ENCODE measurements at places on chromosomes 5 and 9.

DNA sequence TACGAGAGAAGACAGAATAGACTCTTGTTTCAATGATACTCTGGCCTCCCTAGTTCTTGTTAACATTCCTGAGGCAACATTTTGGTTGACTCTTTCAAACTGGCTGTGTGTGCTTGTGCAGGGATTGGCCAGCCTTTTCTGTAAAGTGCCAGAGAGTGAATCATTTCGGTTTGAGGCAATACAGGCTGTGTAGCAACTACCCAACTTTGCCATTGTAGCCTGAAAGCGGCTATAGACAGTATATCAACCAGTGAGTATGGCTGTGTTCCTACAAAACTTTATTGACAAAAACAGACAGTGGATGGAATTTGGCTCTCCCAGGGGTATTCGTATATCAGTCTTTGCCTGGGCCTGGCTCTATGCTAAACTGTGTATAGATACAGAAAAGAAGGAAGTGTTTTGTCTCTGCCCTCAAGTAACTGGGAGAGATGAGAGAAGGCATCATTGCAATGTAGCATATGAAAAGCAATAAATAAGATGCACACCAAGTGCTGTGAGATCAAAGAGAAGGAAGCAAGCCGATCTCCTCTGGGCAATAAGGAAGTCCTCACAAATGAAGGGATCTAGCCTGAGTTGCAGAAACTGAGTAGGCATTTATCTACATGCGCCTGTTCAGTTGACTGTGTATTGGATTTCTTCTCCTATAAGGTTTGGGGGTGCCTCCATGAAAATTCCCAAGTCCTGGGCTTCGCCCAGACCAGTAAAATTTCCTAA, 568.0 kb upstream of the KLF4 start:
- no peak for DNase-seq

GRCh38 chr5:112312295-112313275, 106.5 kb downstream of the EPB41L4A start:
- DNase-seq, result no peak

DNA sequence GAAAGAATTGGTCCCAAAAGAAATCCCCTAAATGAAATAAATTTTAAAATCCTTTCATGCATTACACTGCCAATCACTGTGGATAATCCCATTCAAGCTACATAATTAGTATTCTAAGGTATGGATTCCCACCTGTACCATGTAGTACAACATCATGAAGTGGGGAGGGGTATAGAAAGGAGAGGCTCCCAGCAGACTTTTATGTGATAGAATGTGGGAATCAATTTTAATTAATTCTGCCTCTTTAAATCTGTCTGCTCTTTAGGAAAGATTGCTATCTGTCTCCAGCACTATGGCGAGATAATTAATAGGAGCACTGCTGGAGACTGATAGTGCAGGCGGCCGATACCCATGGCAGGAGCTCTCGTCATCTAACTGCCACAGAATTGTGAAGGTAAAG, 95.4 kb downstream of the CDH12 start:
- no peak for DNase-seq

DNA sequence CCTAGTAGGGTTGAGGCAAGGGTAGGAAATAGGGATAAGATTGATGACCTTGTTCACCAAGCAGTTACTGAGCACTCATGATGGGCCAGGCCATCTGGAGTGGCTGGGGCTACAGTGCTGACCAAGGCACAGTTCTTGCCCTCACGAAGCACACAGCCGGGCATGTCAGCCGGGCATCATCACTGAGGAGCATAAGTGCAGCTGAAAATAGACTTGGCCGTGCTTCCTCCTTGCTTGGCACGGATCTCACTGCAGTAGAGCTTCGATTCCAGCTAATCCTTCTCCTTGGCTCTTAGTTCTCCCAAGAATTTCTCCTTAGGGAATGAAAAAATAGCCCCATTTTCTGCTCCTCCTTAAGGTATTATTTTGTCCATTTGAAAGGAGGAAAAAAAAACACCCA, 116.6 kb downstream of the NMUR2 start:
- no peak for DNase-seq

GRCh38 chr5:62403411-62404250, at the start of gene DIMT1:
Gene DIMT1, minus strand, starts transcription at chr5:62403905. Its CDS starts 133 bp downstream, at chr5:62403772.
- peak; percentile 87 for DNase-seq

DNA sequence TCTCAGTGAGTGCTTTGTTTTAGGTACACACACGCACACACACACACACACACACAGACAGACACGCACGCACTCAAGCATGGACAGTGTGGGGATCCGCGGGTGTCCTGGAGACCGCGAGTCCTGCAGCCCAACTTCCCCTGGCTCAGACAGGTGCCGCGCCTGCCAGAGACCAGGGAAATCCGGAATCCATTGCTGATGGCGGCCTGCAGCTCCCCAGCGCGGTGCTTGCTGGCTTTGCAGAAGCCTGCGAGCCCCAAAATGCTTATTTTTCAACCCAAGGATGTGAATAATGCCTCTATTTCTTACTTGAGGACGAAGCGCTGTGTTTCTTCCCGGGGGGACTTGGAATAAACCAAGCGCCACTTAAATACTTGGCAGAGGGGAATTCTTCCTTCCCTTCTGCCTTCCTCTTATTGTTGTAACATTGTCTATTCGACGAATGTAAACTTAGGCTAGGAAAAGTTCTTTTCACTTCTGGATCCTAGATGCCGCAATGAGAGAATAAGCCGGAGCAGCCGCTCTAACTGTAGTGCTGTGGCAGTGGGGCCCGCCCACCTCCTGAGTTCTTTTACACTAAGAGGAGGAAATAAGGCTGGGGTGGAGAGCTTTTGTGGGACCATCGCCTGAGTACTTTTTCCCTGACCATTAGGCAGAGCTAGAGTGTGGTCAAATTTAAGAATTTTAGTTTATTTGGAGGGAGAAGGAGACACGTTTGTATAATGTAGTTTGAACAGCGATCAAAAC, 802 bp downstream of the ITGA2 start:
- DNase-seq, result peak; percentile 9

- no peak for DNase-seq
Observed at GRCh38 chr9:126304971-126305320, 21.7 kb upstream of the MVB12B start.

DNA sequence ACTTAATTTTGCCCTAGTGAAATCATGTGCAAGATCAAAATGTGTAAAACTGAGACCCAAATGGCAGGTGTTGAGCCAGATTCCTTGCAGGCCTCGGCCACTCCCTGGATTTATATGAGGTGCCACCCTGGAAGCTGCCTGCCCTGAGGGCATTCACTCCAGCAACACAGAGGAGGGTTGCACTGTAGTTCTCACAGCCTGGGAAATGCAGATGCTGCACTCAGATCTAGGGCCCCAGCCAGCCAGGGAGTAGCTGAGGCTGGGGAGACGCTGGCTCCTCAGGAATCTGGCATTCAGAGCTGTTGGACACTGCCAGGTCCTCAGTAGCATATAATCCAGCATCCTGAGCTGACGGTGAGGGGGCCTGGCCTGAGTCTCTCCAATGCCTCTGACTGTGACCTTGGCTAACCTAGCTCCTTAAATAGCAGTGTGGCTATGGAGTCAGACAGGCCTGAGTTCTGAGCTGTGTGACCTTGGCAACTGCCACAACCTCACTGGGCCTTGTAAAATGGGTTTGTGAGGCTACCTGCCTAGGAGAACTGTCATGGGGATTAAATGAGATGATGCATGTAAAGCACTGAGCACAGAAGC, 8.7 kb downstream of the KCNMB1 start:
- no peak for DNase-seq

DNA sequence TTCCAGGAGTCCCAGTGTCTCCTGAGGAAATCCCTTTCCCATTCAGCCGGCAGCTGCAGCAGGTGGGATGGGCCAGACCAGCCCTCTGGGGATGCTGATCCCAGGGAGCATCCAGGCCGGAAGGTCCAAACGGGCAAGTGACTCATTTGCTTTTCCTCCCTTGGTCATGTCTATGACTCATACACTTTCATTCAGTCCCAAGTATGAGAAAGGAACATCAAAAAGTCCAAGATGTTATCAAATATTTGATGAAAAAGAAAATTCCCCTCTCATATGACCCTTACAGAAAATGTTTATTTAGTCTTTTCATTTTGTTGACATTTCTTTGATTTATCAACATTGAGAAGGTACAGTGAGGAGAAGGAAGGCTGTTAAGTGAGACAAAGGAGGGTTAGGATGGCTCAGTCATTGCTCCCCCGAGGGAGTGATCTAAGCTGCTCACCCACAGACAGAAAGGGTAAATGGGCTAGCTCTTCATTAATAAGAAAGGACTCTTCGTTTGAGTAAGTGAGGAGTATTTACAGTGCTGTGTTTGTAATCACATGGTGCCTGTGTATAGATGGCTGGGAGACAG, 117.6 kb upstream of the ANKRD55 start:
- DNase-seq, result no peak

DNA sequence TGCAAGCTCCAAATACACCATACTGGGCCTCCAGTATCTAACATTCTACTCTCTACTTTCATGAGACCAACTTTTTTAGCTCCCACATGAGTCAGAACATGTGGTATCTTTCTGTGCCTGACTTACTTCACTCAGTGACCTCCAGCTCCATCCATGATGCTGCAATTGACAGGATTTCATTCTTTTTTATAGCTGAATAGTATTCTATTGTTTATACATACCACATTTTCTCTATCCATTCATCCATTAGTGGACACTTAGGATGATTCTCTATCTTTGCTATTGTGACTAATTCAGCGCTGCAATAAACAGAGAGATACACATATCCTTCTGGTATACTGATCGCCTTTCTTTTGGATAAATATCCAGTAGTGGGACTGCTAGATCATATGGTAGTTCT, 68.5 kb downstream of the EPB41L4A start:
- DNase-seq, result no peak

DNA sequence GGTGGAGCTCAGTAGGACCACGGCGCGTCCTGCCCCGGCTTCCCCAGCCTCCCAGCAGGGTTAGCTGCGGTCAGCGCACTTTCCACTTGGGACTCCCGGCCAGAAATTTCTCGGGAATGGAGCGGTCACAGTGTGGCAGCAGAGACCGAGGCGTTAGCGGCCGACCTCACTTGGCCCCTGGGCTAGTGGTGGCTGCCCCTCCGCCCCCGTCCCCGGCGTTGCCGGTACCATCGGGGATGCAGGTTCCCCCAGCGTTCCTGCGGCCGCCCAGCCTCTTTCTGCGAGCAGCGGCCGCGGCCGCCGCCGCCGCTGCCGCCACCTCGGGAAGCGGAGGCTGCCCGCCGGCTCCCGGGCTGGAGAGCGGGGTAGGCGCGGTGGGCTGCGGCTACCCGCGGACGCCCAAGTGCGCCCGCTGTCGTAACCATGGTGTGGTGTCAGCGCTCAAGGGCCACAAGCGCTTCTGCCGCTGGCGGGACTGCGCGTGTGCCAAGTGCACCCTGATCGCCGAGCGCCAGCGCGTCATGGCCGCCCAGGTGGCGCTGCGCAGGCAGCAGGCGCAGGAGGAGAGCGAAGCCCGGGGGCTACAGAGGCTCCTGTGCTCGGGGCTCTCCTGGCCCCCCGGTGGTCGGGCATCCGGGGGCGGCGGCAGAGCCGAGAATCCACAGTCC, 460 bp downstream of the DMRTA1 start:
- DNase-seq, result no peak

DNA sequence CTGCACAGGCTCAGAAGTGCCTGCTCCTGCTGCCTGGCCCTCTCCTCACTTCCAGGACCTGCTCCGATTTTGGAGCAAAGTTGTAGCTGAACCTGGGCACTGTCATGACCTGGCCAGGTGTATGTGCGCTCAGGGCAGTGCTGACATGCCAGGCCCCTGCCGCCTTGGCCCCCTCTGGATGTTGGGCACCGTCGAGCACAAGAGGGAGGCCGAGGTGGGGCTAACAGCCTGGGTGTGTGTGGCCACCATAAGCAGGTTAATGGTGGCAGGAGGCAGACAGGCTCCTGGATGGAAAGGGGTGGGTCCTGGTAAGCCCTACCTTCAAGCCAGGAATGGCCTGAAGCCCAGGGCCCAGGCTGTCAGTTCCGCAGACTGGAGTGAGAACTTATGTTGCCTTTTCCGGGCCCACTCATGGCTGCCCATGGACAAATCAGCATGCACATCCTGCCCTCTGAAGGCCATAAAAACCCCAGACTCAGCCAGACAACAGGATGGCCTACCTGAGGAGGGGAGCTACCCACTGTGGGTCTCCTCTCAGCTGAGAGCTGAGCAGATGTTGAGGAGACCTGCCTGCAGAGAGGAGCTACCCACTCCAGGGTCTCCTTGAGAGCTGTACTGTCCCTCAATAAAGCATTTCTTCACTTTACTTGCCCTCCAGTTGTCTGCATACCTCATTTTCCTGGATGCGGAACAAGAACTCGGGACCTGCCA, 66.2 kb downstream of the NACC2 start:
- DNase-seq, result peak; percentile 6

DNA sequence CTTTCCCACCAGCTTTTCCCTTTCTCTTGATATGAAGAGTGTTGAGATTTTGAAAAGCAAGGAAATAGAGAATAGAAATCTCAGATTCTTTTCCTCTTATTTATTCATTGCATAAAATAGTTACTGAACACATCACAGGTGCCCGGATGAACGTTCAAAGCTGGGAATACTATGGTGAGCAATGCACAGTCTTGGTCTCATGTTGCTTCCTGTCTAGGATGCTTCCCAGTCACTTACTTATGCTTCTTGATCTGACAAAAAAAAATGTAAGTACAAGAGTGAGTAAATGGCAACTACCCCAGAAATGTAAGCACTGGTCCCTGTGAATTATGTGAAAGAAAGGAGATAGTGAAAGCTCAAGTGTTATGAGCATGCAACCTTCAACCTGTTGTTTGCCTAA, 153.5 kb upstream of the S1PR3 start:
- no peak for DNase-seq
